ENCODE measurements at places on chromosomes 11 and 22.

GRCh38 chr11:121463689-121464335 is 11.0 kb upstream of the SORL1-AS1 start:
- no peak for DNase-seq

GRCh38 chr11:31326470-31327148 is 42.9 kb downstream of the DCDC1 start:
- DNase-seq: no peak

DNA sequence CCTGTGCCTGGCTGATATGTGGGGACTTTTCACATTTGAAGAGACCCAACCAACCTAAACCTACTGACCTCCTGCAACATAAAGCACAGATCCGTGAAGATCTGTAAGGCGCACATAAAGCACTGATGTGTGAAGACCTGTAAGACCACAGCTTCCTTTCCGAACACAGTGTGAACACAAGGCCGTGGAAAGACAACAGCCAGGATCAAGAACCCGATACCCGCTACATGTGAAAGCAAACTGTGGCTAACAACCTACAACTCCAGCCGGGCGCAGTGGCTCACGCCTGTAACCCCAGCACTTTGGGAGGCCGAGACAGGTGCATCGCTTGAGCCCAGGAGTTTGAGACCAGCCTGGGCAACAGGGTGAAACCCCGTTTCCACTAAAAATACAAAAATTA is 17.6 kb upstream of the PPFIA1 start:
- no peak for DNase-seq

DNA sequence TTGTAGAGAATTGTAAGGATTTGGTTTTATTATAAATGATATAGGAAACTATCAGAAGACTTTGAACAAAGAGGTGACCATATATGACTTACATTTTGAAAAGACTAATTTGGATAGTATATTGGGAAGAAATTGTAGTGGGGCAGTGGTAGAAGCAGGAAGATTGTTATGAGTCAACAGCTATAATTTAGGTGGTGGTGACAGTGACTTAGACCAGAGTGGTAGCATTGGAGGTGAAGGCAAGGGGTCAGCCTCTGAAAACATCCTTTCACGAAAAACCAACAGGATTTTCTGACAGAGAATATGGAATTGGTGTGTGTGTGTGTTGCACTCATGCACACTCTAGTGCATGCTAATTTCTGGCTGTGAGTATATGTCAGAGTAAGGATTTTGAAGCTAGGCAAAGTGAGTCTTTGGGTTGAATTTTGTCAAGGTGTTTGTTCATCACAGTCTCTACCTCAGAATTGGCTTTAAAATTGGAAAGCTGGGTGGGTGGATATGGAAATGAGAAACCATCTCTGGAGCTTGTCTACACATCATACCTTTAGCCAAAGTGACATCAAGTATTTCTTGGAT is 8.2 kb upstream of the HBE1 start:
- DNase-seq: no peak

DNA sequence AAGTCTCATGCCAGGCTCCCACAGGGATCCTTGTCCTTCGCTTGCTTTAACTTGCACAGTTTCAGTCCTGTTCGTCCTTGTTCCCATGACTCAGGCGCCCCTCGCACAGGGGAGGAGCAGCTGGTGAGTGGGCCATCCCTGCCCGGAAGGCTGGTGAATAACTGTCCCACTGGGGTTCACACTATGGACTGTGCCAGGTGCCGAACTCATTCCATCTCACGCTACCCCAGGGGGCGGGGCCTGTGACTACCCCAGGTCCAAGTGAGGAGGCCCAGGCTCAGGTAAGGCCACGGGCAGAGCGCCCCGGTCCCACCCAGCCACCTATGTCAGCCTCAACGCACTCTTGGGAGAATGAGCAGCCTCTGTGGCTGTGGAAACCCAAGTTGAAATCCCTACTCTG is 7.2 kb upstream of the CARD10 start:
- DNase-seq: no peak

DNA sequence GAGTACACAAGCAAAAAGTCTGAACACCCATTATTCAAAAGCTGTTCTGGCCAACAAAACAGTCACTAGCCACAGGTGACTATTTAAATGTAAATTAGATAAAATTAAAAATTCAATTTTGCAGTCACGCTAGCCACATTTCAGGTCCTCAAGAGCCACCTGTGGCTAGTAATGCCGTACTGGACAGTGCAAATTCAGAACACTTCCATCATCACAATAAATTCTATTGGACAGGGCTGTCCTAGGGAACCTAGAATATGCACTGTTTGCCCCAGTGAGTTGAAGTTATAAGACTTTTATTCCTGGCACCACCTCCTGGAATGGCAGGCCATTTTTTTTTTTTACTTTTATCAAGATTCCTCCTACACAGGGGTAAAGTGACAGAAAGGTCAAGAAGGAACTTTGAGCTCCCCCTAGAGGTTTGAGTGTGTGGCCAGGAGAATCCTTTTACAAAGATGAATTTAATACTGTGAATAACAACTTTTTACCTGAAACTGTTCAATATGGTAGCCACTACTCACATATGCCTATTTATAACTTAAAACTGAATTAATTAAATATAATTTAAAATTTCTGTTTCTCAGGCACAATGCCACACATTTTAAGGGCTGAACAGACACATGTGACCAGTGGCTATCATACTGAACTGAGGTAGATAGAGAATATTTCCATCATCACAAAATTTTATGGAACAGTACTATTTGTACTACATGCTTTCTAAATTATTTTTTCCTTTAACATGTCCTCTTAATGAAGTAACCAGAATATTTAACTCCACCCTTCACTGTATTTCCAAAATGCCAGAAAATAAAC is 6.5 kb downstream of the MSANTD2 start:
- DNase-seq: no peak
